ENCODE measurements at places on chromosomes 7 and 10.

DNA sequence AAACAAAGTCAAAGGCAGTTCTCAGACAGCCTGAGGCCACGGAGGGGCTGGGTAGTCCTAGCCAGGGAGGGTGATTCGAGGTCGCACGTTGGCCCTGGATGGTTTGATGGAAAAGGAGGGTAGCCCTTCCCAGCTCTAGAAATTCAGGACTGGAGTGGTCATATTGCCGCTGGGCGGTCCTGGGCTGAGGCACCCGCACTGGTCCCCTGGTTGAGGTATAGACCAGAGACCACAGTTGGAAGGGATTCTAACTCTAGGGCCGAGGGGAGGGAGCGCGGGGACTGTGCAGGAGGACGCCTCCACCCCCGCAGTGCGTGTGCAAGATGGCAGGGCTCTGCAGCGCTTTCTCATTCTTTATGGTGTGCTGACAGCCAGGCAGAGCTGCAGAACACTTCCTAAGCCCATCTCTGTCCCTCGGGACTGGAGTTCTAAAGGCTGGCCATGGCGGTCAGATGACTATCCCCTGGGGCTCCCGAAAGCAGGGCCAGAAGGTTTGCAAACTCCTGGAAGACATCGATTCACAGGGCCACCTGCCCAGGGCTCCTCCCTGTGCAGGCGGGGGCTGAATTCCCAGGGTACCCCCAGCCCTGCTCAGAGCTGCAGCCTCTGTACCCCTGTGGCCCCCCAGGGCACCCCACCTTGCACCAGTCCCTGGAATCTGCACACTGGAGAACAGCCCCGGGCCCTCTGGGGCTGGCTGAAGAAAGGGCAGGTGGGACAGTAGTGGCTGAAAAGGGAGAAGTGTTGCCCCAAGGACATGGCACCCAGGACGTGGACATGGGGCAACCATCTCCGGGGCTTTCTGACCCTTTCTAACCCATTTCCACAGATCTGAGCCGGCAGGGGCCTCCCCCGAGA is 51.0 kb upstream of the ELN start:
- DNase-seq: no peak
- H3K27ac ChIP-seq: peak overlapping the region; percentile 27
- no peak overlapping the region for H3K4me3 ChIP-seq
- H3K27me3 ChIP-seq: no peaks in the 10 kb centered on the region

DNA sequence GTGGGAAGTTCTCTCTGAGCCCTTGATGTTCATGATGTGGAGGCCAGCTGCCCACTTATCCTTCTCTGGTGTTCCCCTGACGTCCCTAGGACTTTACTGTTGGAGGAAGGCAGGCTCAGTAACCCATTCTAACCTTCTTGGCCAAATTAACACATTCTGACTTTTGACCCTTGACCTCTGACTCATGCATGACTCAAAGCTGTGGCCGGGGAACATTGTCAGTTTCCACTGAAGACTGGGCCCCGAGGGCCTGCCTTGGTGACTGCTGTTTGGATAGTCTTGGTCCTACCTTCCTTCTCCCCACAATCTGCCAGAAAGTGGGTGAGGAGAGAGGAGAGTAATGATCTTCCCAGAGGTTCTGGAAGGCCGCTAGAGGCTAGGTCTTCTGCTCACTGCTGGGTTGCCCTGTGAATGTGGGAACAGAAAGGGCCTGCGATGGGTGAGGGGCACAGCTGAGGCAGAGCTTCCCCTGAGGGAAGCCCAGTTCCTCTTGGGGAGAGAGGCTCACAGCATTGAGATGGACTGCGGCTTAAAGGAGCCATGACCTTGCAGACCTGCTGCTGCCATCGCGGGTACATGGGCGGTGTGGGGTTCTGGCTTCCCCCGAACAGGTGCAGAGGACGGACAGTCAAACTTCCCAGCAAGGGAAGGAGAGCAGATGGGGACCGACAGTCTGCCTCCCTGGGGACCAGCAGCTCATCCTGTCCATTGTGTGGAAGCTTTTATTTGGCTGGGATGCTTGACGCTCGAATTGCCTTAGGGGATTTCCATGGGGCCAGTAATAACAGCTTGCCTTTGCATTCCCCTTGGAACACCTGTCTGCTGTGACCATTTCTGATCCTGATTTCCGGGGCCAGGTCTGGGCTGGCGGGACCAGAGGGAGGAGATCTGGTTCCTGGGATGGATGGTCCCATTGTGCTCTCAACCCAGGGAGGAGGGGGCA is 43.8 kb downstream of the ADAMTS14 start:
- H3K36me3 ChIP-seq: no peaks in the 10 kb centered on the region

DNA sequence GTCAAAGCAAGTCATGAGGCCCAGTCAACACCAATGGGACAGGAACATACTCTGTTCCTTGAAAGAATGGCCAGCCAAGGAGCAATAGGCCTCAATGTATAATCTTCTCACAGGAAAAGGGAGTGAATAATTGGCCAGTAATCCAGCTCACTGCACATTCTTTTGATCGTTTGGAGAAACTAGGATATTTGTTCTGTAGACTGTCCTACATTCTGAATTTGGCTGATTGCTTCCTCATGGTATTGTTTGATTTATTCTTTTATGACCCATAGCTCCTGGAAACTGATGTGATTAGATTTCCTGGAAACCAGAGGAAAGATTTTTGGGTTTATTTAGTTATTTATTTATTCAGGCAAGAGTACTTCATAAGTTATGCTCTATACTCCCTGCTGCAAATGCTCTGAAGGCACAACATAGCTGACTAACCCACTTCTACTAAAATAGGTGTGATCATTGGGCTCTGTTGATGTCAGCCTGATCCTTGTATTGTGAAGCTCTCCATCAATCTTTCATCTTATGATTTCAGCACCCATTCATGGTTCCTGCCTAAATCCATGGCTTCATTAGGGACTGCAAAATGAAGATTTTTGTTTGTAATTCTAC is 745.2 kb downstream of the SUGCT start:
- no peak overlapping the region for H3K4me3 ChIP-seq
- H3K4me1 ChIP-seq: no peaks in the 10 kb centered on the region
- no peak overlapping the region for H3K27ac ChIP-seq
- no peaks in the 10 kb centered on the region for H3K27me3 ChIP-seq

GRCh38 chr7:133703547-133703946 is 423.6 kb upstream of the LRGUK start:
- H3K27ac ChIP-seq: no peak overlapping the region
- H3K4me1 ChIP-seq: no peaks in the 10 kb centered on the region
- DNase-seq: no peak
- no peaks in the 10 kb centered on the region for H3K27me3 ChIP-seq
- no peaks in the 10 kb centered on the region for H3K36me3 ChIP-seq

DNA sequence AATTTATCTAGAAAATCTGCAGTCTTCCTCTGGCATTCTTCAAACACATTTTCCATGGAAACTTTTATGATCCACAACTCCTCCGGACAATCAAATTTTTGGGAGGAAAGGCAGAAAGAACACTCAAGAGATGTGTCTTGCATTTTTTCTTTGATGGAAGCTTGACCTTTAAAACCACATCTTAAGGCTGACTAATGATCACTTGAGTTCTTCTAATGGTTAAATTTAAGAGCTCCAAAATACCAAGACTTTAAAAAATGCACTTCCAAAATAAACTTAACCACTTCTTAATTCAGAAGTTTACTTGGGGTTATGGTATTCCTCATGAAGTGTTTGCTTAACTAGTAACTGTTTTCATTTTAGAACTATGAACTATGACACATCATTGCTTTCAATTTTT is 43.3 kb downstream of the ETV1 start:
- no peaks in the 10 kb centered on the region for H3K36me3 ChIP-seq
- no peaks in the 10 kb centered on the region for H3K27me3 ChIP-seq
- no peaks in the 10 kb centered on the region for H3K4me1 ChIP-seq
- no peak overlapping the region for H3K4me3 ChIP-seq
- no peak overlapping the region for H3K27ac ChIP-seq
- DNase-seq: no peak

GRCh38 chr10:110803239-110803749 is 68.4 kb upstream of the PDCD4 start:
- H3K36me3 ChIP-seq: peaks cover 5% of the 10 kb centered on the region
- no peaks in the 10 kb centered on the region for H3K27me3 ChIP-seq

DNA sequence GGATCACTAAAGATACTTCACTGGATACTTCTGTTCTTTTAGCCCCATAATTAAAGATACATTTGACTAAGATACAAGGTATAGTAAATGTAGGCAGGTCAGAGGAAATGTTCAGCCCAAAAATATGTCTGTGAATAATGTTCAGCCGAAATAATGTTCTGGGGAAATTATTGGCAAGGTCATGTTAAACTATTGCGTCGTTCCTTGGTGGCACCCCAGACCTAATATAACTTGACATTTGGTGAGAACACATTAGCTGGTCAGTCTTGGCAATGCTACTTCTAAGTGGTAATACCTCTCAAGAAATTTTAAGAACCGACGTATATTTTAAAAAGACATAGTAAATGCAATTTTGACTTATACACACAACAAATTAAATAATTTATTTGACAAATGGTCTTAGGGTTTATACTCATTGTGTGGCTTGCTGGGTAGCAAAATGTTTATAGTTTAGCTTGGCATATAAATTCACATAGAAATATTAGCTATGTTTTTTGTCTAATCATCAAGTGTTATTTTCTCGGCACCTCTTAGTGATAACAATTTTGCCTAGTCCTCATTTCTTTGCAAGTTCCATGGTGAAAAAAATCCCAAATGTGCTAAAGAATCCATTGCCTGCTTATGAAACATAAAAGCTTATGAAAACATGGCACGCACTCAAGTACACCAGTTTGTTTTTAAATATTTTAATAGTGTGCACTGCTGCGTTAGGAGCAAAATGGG is 270.3 kb upstream of the NEBL start:
- no peak overlapping the region for H3K27ac ChIP-seq
- H3K4me3 ChIP-seq: no peak overlapping the region
- H3K27me3 ChIP-seq: no peaks in the 10 kb centered on the region
- no peak for DNase-seq
- no peaks in the 10 kb centered on the region for H3K36me3 ChIP-seq

DNA sequence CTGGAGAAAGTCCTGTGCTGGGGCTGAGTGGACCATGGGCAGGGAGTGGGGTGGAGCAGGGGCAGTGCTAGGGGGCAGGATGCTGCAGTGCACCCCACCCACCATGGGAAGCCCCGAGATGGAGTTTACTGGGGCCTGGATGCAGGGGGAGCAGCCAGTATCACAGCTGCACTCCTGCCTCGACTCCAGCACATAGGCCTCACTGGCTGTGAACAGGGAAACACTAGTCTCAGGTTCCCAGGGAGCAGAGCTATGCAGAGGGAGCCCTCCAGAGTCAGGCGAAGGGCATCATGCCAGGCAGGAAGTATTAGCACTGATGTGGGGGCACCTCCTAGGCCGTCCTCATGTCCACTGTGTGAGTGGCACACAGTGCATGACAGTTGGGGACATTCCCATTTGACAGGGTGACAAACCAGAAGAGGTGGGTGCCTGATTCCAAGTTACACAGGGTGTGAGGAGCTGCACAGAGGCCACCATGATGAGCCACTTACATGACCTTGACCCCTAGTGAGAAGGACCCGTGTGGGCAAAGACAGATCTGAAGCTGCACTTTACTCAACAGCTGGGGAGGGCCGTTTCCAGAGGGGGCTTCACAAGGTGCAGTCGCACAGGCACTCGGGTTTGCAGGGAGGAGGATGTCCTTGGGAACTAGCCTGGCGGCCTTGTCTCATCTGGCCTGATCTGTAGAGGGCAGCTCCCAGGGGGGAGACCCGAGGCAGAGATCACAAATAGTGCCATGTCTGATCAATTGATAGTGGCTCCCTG is 69.9 kb upstream of the LRRC4 start:
- H3K27me3 ChIP-seq: no peaks in the 10 kb centered on the region
- DNase-seq: no peak
- H3K27ac ChIP-seq: no peak overlapping the region
- peaks cover 8% of the 10 kb centered on the region for H3K36me3 ChIP-seq
